Urinary bladder (tissue), 4 donors: ENCODE measurements at places on chromosomes 1 and 21.

GRCh38 chr1:195934817-195935553, 673.3 kb downstream of the KCNT2 start:
- peak; percentile 28 for DNase-seq

DNA sequence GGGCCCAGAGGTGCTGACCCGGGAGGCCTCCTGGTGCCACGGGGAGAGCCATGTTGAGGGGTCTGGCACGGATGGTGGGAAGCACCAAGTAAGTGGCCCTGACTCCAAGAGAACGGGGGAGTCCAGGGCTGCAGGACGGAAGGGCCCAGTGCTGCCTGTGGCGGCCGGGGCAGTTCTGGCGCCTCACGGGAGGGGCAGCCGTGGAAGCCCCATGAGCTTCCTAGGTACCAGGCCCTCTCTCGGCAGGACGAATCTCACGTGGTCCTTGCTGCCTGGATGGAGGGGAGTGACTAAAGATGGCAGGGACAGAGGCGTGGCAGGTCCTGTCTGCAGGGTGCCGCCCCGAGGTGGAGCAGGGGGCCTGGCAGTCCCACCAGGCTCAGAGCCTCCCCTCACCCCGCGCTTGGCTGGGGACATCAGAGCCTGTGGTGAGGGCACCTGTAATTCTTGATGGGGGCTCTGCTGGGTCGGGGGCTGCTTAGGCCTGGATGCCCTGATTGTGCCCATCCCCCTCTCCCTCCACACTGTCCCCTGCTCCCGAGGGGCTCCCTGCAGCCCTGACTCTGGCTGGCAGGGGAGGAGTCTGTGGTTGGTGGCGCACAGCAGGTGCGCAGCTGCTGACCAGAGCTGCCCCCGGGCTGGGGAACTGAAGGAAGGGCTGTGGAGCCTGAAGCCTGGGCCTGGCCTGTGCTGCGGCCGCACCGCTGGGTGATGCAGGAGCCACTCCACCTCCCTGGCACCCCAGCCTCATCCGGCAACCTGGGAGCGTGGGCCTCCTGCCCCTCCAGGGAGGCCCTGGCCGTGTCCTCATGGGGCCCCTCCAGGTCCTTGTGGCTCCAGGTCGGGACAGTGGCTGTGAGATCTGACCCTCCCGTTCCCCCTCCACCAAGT, 31.4 kb downstream of the POFUT2 start:
- no peak for DNase-seq

- no peak for DNase-seq
These were observed 16.9 kb downstream of the PTPRF start for GRCh38 chr1:43547538-43548072.

DNA sequence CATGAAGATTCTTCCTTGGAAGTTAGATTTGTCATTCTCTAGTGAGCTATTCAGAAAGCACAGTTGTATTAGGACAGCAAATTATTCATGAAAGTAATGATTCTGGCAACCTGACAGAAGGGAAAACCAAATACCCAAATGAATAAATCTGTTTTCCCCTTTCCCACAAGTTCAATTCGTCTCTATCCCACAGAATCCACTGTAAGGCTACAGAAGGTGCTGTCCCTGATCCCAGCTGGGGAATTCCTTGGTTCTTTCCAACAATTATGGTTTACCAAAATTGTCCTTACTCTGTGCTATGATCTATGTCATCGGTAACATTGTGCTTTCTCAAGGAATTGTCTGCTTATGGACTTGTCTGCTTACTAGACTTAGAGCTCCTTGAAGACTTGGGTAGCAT, 104.2 kb downstream of the FASLG start:
- DNase-seq: no peak

- DNase-seq: no peak
These were observed 123.2 kb upstream of the TNFSF4 start for GRCh38 chr1:173330149-173330951.

DNA sequence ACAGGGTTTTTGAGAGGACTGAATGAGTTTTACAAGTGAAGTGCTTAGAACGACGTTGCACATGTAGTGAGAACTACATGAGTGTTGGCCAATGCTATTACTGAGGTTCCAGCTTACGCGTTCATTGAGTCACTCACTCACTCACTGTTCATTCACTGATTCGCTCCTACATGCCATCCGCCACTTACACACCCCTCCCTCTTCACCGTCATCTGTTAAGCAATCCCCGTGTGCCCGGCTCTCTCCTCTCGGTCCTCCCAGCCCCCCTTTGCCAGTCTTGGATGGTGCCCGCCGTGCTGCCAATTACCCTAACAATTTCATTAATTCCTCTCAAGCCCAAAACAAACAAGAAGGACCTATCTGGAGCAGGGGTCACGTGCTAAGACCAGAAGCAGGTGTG, 27.3 kb upstream of the EPHA2 start:
- no peak for DNase-seq

DNA sequence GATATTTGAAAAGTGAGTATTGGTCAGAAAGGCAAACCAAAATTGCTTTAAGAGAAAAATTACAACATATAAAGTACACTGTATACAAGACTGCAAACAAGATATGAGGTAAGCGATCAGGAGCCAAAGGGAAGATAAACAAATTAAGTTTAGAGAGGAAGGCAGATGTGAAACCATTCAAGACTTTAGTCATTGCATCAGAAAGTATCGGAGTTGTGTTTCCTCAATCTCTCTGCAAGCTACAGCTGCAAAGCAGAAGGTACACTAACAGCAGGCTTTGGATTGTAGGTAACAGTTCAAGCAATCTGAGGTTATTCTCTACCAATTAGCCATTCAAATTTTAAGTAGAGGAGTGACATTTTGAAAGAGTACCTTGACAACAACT, 21.3 kb upstream of the TLCD4 start:
- no peak for DNase-seq

DNA sequence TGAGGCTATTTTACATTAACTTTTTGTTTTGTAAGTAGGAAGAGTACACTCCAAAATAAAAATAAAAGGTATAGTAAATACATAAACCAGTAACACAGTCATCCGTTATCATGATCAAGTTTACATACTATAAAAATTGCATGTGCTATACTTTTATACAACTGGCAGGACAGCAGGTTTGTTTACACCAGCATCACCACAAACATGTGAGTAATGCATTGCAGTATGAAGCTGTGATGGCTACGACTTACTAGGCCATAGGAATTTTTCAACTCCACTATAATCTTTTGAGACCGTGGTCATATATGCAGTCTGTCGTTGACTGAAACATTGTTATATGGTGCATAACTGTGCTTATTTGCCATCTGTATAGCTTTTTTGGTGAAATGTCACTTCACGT, 106.2 kb downstream of the CENPF start:
- DNase-seq: no peak

- no peak for DNase-seq
These were observed 561.2 kb downstream of the KIF26B start for GRCh38 chr1:245715970-245716369.

- no peak for DNase-seq
These were observed 6.3 kb upstream of the FOXD2 start for GRCh38 chr1:47431534-47431933.

DNA sequence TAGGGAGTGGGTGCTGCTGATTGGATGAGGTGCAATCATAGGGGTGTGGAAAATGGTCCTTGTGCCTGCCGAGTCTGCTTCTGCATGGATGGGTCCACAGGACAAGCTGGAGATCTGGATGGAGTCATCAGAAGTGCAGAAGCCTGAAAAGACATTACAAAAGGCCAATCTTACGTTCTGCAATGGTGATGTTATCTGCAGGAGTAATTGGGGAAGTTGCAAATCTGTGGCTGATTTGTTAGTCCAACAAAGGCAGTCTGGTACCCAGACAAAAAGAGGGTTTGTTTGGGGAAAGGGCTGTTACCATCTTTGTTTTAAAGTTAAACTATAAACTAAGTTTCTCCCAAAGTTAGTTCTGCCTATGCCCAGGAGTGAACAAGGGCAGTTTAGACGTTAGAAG, 166.5 kb downstream of the PGBD5 start:
- no peak for DNase-seq

DNA sequence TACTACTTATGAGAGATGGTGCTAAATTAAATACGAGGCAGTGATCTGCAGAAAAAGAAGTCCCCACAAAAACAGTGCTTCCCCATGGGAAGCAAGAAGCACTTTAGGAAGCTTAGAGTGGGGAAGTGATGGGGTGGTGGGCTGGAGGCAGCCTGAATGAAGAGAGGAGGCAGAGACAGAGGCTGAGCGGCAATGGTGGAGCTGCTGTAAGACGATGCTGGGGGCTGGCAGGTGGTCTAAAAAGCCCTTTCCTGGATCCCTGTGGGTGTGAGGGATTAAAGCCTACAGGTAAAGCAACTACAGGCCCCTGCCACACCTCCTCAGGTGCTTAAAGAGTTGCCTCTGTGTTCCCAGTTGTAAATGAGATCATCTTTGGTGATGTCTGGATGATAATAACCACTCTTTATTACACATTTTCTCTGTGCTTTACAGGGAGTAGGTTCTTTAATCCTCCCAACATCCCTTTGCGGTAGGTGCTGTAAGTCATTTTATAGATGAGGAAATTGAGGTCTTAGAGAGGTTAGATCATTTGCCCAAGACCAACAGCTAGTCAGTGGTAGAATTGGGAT, 39.2 kb downstream of the CNN3 start:
- DNase-seq: no peak

DNA sequence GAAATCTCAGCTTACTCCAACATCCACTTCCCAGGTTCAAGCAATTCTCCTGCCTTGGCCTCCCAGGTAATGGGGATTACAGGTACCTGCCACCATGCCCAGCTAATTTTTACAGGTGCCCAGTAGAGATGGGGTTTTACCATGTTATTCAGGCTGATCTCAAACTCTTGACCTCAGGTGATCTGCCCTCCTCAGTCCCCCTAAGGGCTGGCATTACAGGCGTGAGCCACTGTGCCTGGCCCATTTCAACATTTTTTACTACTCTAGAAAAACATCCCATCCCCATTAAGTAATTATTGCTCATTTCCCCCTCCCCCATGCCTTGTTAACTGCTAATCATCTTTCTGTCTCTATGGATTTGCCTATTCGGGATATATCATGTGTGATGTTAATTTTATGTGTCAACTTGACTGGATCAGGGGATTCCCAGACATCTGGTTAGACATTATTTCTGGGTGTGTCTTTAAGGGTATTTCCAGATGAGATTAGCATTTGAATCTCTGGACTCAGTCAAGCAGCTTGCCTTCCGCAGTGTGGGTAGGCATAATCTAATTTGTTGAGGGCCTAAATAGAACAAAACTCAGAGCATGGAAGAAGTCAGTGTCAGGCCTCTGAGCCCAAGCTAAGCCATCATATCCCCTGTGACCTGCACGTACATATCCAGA, 33.0 kb upstream of the ZBTB8B start:
- DNase-seq: no peak

- peak; percentile 40 for DNase-seq
These were observed 488.0 kb upstream of the PLXNA2 start for GRCh38 chr1:208731981-208732821.

DNA sequence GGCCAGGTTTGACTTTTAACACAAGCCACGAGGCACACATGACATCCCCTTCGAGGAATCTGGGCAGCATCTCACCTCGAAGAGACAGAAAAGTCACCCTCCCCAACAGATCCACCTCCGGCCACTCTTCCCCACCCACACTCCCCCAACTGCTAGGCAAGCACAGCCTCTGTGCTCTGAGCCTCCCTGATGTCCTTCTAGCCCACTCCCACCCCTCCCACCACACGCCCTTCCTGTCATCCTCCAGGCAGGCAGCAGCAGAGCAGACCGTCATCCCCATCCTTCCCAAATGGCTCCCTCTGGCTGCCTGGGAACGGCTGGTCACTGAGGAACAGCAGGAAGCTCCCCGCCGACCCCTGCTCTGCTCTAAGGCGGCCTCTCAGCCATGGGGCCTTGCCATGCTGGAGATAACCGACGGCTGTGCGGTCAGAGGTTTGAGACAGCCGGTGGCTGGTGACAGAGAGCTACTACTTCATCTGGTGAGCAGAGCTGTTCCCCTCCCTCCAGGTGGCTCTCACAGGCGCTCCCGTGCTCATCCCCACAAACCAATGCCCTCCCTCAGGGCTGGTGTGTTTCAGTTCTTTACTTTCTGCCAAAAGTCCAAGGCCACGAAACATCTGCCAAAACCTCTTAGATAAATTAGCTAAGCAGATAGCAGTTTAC, 25.6 kb downstream of the NPHP4 start:
- no peak for DNase-seq

DNA sequence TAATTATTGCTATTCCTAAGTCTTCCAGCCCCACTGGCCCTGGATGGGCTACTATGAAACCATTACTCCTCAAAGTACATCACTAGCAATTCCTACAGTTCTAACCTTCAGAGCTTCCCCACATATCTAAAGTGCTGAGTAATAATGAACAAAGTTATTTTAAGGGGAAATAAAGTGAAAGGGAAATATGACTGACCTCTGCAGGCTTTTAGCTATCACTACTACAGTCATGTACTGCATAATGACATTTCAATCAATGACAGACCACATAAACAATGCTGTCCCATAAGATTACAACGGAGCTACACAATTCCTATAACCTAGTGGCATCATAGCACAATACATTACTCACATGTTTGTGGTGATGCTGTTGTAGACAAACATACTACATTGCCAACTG, 32.5 kb upstream of the ASPM start:
- no peak for DNase-seq

DNA sequence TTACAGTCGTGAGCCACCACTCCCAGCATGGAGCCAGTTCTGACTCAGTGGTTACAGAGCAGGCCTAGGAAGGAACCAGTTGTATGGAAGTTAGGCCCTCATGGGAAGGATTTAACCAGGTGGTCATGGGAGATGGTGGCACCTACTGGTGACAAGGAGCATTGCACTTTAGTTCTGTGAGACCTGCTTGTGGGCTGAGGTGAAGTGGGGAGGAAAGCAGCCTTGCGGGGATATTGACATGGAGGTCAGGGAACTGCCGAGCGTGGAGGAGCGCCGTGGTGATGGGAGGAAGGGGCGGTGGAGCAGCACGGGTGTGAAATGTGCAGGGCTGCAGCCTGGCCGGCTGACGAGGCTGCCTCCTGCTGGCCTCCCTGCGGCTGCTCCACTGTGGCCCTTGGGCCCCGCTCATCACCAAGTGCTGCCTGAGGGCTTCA, 100.4 kb downstream of the GALNT2 start:
- no peak for DNase-seq

GRCh38 chr1:18387307-18387706, 93.4 kb upstream of the KLHDC7A start:
- DNase-seq: no peak

GRCh38 chr1:201332021-201332420, 45.5 kb downstream of the TNNT2 start:
- DNase-seq: no peak

- DNase-seq: no peak
These were observed 10.3 kb downstream of the ALX3 start for GRCh38 chr1:110060034-110060661.

DNA sequence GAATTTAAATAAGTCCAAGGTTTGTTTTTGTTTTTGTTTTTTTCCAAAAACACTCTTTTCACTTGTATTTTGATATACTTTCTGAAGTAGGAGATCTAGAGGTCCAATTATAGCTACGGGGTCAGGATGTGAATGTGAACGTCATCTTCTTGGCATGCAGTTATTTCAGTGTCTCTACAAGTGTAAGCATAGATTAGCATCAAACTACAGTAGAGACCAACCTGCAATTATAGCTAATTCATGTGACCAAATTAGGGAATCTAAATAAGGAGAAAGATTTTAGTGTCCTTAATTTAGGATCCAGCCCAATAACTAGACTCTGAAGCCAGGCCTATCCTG, 107.3 kb upstream of the PALMD start:
- no peak for DNase-seq
